GM18507 (cell line): ENCODE measurements at places on chromosomes 7 and 10.

- DNase-seq: no peak
These were observed 10.7 kb downstream of the TRPV6 start for GRCh38 chr7:142874837-142875236.

- no peak for DNase-seq
These were observed 65.1 kb downstream of the CLEC2L start for GRCh38 chr7:139588632-139589031.

DNA sequence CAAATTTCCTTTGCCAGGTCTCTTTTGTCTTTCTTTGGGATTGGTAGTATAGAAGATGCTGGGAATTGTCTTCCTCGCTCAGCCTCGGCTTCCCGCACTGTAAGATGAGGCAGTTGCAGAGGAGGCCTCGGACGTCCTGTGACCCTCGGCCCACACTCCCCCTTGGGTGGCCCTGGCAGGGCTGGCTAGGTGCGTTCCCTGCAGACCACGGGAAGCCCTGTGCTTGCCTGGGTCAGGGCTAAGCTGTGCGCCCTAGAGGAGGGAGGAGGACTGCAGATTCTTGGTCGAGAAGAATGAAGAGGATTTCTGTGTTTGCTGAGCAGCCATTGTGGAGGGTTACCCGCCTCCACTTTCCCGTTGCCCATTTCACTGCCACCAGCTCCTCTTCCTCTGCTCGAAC lies 42.8 kb downstream of the WIPI2 start:
- DNase-seq: no peak

DNA sequence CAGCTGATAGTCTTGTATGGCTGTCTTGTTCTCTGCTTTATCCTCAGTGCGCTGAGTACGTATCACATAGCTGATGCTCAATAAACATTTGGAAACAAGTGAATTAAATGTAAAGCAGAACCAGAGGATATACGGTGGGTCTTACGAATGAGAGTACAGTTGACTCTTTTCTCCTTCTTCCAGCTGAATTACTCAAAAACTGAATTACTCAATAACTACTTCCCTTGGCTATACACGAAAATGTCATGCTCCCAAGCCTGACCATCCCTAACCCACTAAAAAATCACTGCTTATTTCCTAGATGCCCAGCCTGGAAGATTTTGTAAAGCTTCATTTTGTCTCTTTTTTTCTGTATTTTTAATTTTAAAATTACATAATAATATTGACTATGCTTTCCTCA lies 3.2 kb upstream of the RSU1 start:
- no peak for DNase-seq

- DNase-seq: no peak
These were observed 229.9 kb downstream of the CXCL12 start for GRCh38 chr10:44154956-44155355.

GRCh38 chr7:47427051-47427643 lies 154.8 kb downstream of the TNS3 start:
- no peak for DNase-seq

- DNase-seq: no peak
These were observed 110.6 kb downstream of the BTRC start for GRCh38 chr10:101464599-101464998.

DNA sequence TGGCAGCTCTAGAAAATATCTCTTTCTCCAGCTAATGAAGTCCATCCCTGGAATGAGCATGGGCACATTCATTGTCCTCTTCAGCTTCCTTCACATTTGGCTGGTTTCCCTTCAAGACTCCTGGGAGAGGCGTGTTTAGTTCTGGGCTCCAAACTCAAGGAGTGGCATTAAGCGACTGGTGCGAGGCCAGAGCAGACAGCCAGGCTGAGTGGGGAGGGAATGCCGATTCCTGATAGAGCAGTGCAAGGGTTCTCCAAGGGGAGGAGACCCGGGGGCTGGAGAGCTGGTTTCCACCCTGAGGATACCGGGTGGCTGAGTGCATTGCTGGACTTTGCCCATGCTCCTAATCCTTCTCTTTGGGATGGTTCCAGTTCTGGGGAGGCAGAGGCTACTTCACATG lies 372.1 kb downstream of the RPS24 start:
- DNase-seq: no peak

DNA sequence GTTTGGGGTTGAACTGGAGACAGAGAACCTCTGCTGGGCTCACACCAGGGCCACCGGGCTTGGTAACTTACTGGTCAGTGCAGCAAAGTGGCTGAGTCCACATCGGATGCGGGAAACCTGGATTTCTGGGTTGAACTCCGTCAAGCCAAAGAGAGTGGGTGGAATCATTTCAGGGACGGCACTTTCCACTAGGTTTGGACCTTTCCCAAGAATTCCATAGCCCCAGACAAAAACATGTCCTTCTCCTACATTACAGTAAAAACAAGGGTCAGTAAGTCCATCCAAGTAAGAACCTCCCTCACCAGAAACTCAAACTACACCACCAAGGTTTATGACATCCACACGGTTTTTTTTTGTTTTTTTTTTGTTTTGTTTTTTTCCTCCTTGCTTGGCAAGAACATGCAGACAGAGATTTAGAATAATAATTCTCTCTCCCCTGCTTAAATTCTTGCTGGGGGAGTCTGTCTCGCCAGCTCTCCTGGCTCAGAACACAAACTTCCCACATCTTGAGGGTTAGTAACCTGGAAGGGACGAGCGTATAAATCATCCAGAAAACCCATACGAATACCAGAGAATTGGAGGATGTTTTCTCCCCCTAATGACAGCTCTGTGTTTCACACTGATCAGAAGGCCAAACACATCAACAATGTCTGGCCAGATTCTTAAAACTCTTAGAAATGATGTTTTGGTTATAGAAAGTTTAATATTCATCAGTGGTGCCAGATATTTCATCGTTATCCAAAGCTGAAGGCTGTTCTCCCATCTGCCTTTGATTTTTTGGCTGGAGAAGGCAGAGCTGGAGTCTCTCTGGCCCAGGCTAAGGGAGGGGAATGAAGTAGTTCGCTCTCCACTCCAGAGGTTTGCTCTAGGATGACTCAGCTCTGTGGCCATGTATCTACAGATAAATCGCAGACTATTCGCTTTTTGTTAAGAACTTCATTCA lies 17.5 kb downstream of the RCC1L start:
- DNase-seq: no peak

- no peak for DNase-seq
These were observed 155.9 kb downstream of the ATE1 start for GRCh38 chr10:121771966-121772365.

- DNase-seq: no peak
These were observed 12.0 kb upstream of the RASSF4 start for GRCh38 chr10:44947371-44948152.

- DNase-seq: no peak
These were observed 155.3 kb upstream of the COBL start for GRCh38 chr7:51471981-51472296.

GRCh38 chr10:11212288-11213085 lies 194.8 kb downstream of the CELF2 start:
- DNase-seq: no peak

DNA sequence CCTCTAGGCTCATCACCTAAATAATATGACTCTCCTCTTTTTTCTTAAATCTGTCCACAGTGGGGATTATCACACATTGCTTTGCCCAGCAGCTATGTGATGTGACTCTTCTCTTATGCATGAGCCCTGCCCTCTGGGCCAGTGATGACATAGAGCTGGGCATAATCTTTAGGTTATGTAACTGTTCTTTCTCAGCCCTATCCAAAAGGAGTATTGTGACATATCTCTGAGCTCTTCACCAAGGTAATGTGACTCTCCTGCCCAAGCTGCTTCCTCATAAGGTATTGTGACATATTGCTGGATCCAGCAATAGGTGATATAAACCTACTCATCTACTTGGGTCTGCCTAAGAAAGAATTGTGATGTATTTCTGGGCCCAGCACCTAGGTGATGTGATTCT lies 37.7 kb upstream of the ZNF107 start:
- no peak for DNase-seq
